GOT3 (cell line): ENCODE measurements at places on chromosomes 13 and 19.

GRCh38 chr13:73842626-73843025 lies 291.6 kb downstream of the KLF12 start:
- no peak for DNase-seq

DNA sequence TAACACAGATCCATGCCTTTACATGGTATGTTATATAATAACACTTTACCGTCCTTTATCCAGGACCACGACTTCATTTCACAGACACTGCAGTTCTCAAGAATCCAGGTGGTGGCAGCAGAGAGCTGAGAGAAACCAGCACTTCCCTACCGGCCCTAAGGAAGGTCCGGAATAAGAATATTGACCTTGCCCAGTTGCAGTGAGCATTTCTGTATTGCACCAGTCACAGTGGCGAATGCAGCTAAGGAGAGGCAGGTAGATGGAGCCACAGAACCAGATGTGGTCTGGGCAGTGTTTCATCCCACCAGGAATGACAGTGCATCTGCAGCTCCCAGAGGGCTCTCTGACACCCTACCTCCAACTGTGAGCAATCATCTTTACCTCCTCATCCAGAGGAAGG lies 44.6 kb downstream of the ZNF787 start:
- no peak for DNase-seq

GRCh38 chr13:113120300-113121182 lies 2.1 kb upstream of the F10 start:
- DNase-seq: no peak

DNA sequence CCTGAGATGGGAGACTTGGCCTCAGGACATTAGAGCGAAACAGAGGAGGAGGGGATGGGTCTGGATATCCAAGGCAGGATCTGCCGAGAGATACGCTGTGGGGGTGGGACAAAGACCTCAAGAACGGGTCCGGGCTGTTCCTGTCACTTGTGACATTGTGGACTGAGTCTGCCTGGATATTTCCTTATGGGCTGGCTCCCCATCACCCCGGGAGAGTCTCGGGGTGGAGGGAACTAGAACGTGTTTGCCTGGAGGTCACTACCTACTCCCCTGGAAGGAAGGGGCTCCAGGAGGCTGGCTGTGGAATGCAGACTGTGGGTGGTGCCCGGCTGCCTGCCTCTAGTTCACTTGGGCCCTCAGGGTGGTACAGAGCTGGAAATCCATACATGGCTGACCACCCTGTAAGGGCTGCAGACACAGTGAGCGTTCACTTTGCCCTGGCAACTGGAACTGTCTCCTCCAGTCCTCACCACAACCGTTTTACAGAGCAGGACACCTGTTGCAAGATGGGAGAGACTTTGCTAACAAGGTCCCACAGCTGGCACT lies 26.4 kb downstream of the DNM2 start:
- no peak for DNase-seq

- no peak for DNase-seq
These were observed 915 bp downstream of the SHC2 start for GRCh38 chr19:459724-460511.

- no peak for DNase-seq
These were observed 1.4 kb downstream of the SPACA6 start for GRCh38 chr19:51694318-51695085.

DNA sequence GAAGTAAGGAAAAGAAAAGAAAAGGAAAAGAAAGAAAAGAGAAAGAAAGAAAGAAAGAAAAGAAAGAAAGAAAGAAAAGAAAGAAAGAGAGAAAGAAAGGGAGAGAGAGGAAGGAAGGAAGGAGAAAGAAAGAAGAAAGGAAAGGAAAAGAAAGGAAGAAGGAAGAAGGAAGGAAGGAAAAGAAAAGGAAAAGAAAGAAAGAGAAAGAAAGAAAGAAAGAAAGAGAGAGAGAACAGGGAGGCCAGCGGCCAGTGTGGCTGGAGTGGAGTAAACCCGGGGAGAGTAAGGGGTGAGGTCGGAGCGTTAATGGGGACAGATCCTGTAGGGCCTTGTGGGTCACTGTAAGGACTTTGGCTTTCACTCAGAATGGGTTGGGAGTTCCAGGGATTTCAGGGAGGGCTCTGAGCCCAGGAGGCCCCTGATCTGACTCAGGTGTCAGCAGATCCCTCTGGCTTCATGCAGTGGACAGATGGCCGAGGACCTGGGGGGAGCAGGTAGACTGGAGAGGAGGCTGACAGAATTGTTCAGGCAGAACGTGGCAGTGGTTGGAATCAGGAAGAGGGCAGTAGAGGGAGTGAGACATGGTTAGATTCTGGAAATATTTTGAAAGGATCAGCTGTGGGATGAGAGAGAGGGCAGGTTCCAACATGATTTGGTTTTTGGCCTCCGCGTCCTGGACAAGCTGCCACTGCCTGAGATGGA lies 19.8 kb upstream of the FXYD3 start:
- DNase-seq: no peak

DNA sequence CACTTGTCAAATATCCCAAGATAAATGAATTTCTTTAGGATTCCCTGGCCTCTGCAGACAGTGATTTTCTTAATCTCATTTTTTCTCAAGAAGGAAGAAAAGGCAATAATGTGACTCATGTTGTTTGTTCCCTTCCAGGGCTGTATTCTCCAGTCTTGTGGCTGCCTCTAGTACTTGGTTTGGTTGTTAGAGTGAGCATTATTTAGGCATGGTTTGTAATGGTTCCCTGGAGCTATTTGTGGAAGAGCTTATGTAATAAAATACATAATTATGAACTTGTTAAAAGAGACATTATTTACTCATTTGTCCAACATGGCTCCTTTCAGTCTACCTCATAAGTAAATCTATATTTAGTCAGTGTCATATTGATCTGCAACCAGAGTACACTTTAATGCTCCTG lies 270.4 kb downstream of the DCT start:
- no peak for DNase-seq

- no peak for DNase-seq
These were observed 126.7 kb upstream of the MRI1 start for GRCh38 chr19:13637664-13638063.

DNA sequence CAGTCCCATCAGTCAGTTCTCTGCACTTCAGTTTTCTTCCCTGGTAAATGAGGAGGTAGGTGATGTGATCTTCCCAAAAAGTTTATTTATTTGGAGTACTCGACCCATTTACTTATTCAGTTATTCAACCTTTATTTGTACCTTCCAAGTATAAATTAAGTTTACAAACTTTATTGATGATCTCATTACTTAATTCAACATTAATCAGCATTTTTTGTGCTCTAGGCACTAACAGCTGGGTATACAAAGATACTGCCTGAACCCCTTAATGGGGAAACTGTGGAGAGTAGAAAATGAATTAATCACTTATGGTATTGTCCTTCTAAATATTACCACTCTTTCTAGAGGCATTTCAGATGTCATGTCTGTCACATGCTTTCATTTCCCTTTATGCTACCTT lies 293.3 kb downstream of the DLEU7 start:
- no peak for DNase-seq

DNA sequence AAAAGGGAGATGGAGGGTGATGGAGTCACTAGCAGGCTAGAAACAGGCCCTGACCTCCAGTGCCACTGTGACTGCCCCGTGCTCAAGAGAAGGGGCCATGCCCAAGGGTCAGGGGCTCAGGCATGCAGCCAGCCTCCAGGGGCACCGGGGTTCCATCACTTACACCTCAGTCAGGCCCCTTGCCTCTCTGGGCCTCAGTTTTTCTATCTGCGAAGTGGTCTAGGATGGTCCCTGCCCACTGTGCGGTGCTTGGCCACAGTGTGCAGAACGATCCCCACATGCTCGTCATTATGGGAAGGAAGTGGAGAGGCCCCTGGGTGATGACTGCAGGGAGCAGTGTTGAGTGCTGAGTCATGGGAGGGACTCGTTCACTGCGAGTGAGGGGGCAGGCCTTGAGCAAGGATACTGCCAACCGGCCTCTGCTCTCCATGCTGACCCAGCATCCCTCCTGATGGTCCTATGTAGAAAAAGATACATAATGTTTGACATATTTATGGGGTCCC lies 23.1 kb downstream of the TMED1 start:
- peak; percentile 18 for DNase-seq

- no peak for DNase-seq
These were observed 11.3 kb downstream of the CACNG6 start for GRCh38 chr19:54002495-54003315.

- no peak for DNase-seq
These were observed 60.9 kb upstream of the ATP12A start for GRCh38 chr13:24619282-24619681.

- no peak for DNase-seq
These were observed 32.8 kb downstream of the ATP11A start for GRCh38 chr13:112722433-112723263.

- no peak for DNase-seq
These were observed 5.7 kb downstream of the SPTBN4 start for GRCh38 chr19:40472516-40472915.

DNA sequence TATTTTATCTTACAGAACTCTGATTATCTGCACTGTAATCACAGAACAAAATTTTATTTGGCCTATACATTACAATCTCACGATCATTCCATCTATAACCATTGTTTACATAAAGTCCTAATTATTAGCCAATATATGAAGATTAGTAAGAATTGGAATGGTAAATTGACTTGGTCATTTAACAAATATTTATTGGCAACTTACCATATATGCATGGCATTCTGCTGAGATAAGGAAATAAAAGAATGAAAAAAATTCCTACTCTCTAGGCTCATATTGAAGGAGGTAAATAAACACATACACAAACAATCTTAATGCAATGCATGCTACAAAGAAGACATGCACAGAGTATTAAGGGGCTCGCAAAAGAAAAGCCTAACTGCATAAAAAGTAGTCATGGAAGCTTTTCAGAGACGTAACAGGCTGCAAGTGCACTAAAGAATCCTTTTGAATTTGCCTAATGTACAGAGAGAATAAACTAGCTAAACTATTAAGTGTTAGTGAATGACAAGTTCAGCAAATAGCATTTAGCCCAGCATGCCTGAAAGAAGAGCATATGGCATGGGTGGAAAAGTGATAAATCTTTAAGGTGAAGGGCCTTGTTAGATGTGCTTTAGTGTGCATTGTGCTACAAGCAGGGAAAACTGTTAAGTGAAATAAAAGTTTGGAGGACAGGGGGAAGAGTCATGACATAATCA lies 1131.1 kb downstream of the PCDH9 start:
- DNase-seq: no peak

DNA sequence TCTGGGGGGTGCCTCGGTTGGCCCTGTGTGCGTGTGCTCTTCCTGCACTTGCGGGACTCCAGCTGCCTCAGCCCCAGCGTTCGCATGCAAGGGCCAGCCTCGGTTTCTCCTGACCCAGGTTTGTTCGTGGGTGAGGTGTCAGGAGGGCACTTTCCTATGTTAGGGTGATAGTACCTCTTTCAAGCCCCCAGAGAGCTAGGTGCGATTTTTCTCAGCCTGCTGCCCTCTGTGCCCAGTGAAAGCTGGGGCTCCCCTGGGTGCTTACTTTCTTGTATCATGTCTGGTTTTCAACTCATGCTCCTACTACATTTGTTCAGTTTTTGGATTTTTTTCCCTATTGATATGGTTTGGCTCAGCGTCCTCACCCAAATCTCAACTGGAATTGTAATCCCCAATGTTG lies 289.2 kb downstream of the TEX29 start:
- DNase-seq: no peak

DNA sequence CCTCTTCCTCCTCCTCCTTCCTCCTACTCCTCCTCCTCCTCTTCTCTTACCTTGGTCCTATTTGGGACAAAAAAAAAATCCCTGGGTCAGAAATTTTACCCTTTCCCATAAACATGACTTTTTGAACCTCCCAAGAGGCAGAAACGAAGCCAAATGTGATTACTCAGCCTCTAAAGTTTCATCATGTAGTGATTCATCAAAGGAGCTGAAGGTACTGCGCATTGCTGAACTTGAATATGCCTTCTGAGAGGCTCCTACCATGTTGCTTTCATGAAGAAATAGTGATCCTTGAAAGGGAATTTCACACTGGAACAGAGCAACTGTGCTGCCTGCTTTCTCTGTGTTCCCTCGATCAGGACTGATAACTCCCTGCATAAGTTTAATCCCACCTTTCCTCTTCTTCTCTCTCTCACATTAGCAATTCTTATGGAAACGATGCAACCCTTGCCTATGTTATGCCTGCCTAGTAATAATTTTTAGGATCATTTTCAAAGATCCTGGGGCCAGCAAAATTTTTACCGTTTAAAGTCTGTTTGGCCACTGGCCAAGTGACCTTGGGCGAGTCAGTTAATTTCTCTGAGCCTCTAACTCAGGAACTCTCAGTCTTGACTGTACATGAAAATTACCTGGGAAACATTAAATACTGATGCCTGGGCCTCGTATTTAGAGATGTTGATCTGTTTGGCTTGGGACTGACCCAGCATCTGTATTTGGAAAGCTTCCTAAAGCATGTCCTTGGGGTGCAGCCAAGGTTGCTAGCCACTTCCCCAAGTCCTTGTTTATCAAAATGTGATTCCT lies 149.5 kb downstream of the DCT start:
- no peak for DNase-seq

GRCh38 chr13:87676254-87677042 lies 5.3 kb downstream of the SLITRK5 start:
- no peak for DNase-seq

DNA sequence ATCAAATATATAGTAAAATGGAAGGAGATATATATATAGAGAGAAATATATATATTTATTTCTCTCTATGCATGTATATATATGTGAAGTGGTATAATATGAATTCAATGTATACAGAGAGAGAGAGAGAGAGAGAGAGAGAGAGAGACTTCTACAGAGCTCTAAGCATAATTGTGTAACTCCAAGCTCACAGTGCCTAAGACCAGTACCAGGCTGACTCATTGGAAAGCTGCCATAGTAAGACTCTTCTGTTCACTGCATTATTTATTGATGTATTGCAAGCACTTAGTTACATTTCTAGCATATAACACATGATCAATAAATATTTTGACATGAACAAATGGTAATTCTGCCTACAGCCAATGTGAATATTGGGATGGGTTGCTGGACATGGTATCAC lies 1734.7 kb downstream of the SLITRK1 start:
- DNase-seq: no peak

- no peak for DNase-seq
These were observed 486 bp downstream of the ZNF808 start for GRCh38 chr19:52527956-52528351.

GRCh38 chr19:54023191-54023590 lies 31.8 kb downstream of the CACNG6 start:
- no peak for DNase-seq

DNA sequence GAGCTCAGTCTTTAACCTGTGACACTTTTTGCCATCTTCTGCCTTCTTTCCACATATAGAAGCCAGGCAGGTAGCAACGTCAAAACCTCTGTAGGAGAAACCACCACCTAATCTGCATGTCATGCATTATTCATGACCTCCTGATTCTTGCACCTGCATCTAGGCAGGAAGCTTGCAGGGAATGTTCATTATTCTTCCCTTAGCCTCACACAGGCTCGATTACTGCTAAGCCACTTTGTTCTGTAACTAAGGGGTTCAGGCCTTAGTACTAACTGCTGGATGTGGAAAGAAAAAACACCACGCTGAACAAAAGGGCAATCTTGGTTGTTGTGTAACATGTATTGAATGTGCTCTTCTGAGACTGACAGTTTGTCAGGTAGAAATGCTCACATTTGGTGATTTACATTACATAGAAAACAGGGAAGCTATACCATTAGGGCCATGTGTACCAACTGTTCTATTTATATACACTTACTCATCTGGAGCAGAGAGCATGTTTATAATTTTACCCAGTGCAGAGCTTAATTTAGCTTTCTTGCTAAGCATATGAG lies 366.9 kb downstream of the KLF12 start:
- no peak for DNase-seq
